ENCODE measurements at places on chromosomes 5 and 9. TPM values are rescaled to one million over a fixed set of nuclear protein-coding genes. Genes with fewer than 3 reads are reported as not detected.

Gene SLC23A1
- total RNA-seq = not detected

Gene SMIM33
- total RNA-seq = 0.13 TPM

Gene ZFP2
- total RNA-seq = 0.22 TPM

Gene MAPK9
- 43.1 TPM for total RNA-seq

Gene CTNND2
- total RNA-seq = not detected

Gene SLC36A3
- not detected for total RNA-seq

Gene SLC30A5
- total RNA-seq = 57.4 TPM

Gene SLC6A7
- total RNA-seq = not detected

Gene NR5A1
- not detected for total RNA-seq

Gene F2RL1
- 78.1 TPM for total RNA-seq

Gene MTAP
- 64.7 TPM for total RNA-seq

Gene TLR4
- 139 TPM for total RNA-seq

Gene CEL
- 0.14 TPM for total RNA-seq

Gene TAS2R1
- not detected for total RNA-seq

Gene TLE1
- 40.3 TPM for total RNA-seq

Gene TTLL11
- 3.1 TPM for total RNA-seq

Gene DAB2IP
- 35.2 TPM for total RNA-seq

Gene SLC45A2
- not detected for total RNA-seq

Gene FOXI1
- total RNA-seq = not detected

Gene CARTPT
- total RNA-seq = not detected

Gene ROR2
- total RNA-seq = not detected

Gene PCDHB3
- 0.27 TPM for total RNA-seq

Gene CEP72
- total RNA-seq = 7.8 TPM

Gene IRX1
- not detected for total RNA-seq

Gene KIF3A
- total RNA-seq = 15.8 TPM

Gene GFI1B
- total RNA-seq = not detected

Gene WDR38
- total RNA-seq = not detected

Gene MARCHF11
- total RNA-seq = not detected

Gene UBTD2
- 30.2 TPM for total RNA-seq

Gene CRB2
- total RNA-seq = not detected

Gene ANKRD31
- total RNA-seq = 0.07 TPM

Gene TXN
- 359 TPM for total RNA-seq

Gene PCDHGC4
- total RNA-seq = 1.3 TPM
